ENCODE measurements at places on chromosomes 3 and 15.

- no peak for DNase-seq
These were observed 19.8 kb downstream of the WDR73 start for GRCh38 chr15:84634228-84634837.

GRCh38 chr15:99328106-99329072 is 77.1 kb downstream of the LRRC28 start:
- DNase-seq, result no peak

- peak; percentile 49 for DNase-seq
These were observed at the start of gene CIB2 for GRCh38 chr15:78131295-78132061. TSS of gene CIB2 (minus strand) at chr15:78131445. CDS start at chr15:78131215, 230 bp downstream.

- no peak for DNase-seq
These were observed 185.1 kb upstream of the SNTN start for GRCh38 chr3:63467392-63467791.

GRCh38 chr15:71934446-71934845 is 124.1 kb downstream of the NR2E3 start:
- DNase-seq, result no peak

DNA sequence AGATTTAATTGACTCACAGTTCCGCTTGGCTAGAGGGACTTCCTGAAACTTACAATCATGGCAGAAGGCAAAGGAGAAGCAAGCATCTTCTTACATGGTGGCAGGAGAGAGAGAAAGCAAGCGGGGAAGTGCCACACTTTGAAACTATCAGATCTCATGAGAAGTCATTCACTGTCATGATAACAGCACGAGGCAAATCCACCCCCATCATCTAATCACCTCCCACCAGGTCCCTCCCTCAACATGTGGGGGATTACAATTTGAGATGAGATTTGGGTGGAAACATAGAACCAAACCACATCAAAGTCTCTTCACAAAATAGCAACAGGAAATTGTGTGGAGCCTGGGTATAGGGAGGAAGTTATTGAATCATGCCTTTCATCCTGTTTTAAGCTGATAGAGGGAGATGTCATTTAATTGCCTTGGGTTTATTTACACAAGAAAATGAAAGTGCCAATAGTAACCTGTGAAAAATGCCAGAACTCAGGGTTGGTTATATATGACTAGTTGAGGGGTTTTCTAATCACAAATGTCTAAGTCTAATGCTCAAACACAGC is 624.8 kb upstream of the LMCD1 start:
- no peak for DNase-seq

DNA sequence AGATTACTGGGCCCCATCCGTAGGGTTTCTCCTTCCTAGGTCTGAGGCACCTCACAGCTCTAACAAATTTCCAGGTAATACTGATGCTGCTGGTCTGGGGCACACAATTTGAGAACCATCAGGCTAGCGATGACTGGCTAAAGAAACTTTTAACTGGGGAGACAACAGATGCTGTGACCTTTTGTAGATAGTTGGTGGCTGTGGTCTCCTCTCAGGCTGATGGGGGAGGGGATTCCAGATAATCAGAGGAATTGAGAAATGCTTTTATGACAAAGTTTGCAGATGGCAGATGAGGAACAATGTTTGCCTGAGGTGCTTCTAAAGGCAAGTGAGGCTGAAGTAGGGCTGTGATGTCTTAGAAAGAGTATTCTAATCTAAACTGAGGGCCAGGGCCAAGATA is 13.8 kb upstream of the CCR9 start:
- DNase-seq, result no peak

- no peak for DNase-seq
These were observed 120.1 kb downstream of the SRGAP3 start for GRCh38 chr3:9129365-9129764.

DNA sequence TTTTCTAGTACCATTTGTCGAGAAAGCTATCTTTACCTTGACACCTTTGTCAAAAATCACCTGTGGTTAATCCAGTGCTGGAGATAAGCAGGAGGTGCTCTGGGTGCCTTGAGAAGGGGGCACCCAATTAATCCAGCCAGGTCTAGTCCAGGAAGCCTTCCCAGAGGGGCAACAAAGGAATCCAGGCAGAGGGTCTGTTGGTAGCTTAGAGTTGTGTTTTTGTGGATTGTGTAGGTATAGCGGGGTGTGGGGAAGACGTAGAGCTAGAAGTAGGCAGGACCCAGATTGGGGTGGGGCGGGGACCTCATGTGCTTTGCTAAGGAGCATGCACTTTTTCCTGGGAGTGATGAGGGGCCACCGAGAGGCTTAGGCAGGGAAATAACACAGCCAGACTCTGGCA is 6.0 kb upstream of the PIGZ start:
- no peak for DNase-seq

DNA sequence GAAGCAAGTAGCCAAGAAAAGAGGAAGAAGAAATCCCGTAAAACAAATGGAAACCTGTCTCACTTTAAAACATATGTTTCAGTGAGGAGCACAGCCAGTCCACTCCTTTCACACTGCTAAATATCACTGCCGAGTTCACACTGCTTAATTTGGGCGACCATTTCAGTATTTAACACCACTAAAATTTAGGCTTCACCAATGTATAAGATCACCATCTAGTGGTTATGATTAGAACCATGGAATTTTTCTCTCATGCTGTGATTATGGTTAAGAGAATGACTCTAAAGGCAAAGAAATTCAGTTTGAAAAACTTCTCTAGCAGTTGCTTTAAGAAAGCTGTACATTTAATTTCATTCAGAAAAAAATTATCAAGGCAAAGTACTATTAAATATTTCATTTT is 16.6 kb downstream of the SLC4A7 start:
- DNase-seq, result no peak

DNA sequence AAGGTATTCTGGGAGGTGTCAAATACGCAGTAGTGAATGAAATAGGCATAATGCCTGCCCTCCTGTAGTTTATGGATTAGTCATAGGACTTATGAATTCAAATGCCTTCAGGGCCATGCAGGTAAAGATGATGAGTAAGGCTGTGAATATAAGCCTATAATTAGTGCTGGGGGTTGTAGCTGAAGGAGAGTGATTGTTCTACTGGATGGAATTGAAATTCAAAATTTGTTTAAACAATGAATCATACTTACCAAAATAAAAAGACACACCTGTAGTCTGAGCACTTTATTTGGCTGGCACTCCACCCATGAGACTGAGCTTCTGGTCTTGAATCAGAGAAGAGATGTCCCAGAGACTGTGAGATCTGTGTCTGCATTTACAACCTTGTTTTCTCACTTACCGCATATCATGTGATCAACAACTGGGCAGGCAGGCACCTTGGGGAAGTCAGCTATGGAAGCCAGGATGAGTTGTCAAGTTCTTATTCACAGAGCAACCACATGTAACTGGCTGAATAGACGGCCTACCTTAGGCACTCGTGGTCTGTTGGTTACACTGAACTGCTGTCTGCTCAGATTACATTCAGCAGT is 291.8 kb downstream of the NAALADL2 start:
- DNase-seq, result no peak

DNA sequence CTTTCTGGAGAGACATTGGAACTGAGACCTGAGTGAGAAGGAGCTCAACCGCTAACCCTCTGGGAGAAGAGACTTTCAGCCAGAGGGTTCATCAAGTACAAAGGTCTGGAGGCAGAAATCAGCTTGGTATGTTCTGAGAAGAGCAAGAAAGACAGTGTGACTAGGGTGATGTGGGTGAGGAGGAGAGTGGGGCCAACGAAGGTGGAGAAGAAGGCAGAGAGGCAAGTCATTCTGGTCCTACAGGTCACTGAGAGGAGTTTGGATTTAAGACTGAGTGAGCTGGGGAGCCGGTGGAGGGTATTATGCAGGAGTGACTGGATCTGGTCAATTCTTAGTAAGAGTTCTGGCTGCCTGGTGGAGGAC is 12.2 kb downstream of the XIRP1 start:
- DNase-seq, result no peak

GRCh38 chr3:16313886-16314645 is 49.1 kb downstream of the OXNAD1 start:
- no peak for DNase-seq

DNA sequence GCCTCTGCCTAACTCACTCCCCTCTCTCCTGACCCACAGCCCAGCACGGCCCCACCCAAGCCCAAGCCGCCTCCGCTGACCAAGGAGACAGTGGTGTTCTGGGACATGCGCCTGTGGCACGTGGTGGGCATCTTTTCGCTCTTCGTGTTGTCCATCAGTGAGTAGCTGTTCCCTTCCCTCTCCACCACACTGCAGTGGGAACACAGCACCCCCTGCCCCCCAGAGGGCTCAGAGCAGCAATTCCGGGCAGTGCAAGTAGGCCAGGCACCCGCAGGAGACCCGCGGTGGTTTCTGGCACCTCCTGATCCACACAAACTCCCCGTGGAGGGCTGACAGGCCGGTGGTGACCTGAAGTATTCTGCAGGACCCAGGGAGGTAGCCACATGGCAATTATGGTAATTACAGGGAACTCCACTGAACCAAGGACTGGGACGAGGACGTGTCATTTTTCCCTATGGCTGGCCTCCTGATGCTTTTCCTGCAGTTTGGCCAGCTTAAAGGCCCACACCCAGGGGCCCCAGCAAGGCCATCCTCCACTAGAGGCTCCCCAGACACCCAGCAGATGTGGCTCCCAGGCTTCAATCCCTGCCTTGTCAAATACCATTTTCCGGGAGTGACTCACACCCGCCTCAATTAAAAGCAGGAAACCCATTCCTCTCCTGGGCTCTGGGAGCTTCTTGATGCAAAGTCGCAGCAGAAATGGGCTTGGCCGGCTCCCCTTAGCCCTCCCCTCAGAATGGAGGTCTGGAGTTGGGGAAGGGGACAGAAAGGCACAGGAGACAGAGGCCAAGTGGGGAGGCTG is 4.8 kb downstream of the TMIE start:
- DNase-seq, result peak; percentile 38

- DNase-seq, result no peak
These were observed 3.4 kb downstream of the VILL start for GRCh38 chr3:37993820-37994638.

DNA sequence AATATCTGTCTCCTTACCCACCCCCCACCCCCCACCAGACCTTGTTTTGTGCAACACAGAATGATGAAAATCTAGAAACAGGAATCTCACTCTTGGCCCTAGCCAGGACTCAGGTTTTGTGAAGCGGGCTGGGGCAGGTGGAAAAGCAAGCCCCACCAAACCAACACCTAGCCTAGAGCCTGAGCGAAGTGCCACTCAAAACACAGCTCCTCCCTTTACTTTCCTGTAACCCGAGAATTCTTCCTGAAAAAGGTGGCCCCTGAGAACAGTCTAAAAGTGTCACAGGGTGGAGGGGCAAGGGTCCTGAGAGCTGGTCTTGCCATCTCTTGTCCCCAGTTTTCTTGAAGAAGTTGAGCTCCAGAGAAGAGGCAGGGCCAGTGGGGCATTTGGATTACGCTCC is 17.4 kb upstream of the RPUSD3 start:
- DNase-seq, result no peak

DNA sequence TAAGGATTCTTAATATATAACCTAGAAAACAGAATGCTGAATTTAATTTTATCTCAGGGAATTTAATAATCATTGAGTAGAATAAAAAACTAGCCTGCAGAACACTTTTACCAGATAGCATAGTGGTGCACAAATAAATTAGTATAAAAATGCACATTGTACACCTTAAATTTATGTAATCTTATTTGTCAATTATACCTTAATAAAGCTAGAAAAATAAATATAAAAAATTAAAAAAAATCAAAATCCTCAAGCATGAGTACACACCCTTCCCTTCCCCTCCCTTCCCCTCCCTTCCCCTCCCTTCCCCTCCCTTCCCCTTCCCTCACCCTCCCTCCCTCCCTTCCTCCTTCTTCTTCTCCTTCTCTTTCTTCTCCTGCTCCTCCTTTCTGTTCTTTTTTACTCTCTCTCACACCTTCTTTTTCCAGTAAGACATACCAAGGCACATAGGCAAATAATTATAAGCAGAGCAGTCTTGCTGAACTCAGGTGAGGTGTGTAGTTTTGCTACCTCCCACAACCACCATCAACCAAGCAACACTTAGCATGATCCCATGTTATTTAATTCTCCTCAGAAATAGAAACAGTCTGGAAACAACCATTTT is 1395.0 kb downstream of the ZPLD1 start:
- DNase-seq, result no peak

- DNase-seq, result peak; percentile 13
These were observed 88.6 kb upstream of the ZNF385D start for GRCh38 chr3:21839592-21839991.
